Ovary (tissue), 10 donors: ENCODE measurements at places on chromosomes 6 and 20.

GRCh38 chr6:163705923-163706322, 291.4 kb downstream of the QKI start:
- H3K4me1 ChIP-seq = no peaks in the 10 kb centered on the region
- no peaks in the 10 kb centered on the region for H3K36me3 ChIP-seq
- no peak for DNase-seq
- H3K4me3 ChIP-seq = no peak overlapping the region

DNA sequence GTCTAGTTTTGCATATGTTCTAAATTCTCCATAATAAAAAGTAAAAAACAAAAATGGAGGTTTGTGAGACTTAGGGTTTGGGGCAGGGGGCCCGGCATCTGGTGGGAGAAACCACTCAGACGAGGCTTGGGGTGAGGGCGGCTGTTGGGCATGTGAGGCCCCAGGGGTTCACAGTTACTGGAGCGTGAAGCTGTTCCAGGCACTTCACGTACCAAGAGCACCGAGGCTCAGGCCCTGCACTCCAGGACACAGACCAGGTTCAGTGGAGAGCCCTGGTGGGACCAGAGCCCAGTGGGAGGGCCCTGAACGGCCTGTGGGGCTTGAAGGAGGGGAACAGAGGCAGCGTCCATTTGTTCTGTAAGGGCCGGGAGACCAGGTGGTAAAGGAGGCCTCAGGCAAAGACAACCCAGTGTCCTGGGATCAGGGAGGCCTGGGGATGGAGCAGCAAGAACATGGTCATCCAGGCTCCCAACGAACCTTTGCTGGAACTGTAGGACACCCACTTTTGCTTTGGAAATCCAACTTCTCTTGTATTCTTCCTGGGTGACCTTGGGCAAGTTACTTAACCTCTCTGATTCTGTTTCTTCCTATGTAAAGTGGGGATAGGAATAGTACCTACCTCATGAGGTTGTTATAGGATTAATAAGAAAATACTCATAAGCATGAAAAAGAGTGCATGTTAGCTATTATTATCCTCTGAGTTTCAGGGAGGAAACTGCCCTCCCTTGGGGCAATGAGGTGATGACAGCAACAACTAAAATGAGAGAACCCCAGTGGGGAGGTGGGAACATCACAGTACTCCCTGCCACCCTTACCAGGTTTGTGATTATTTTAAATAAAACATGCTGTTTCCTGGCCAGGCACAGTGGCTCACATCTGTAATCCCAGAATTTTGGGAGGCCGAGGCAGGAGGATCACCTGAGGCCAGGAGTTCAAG, 1.1 kb upstream of the FGD2 start:
- no peak for DNase-seq
- H3K4me1 ChIP-seq = no peaks in the 10 kb centered on the region
- H3K4me3 ChIP-seq = no peak overlapping the region
- no peaks in the 10 kb centered on the region for H3K27me3 ChIP-seq
- no peak overlapping the region for H3K27ac ChIP-seq

DNA sequence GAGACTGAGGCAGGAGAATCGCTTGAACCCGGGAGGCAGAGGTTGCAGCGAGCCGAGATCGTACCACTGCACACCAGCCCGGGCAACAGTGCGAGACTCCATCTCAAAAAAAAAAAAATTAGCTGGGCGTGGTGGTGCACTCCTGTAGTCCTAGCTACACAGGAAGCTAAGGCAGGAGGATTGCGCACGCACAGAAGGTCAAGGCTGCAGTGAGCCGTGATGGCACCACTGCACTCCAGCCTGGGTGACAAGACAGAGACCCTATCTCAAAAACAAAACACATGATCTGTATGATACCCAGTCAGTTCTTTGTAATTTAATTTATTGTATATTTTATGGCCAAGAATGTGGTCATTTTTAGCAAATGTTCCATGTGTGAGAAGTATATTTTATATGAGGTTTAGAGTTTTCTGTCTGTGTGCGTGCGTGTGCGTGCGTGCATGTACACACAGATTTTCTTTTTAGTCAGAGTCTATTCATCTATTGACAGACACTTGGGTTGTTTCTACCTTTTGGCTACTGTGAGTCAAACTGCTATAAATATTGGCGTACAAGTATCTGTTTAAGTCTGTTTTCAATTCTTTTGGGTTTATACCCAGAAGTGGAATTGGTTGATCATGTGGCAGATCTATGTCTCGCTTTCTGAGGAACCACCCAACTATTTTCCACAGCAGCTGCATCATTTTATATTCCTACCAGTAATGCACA, 22.2 kb upstream of the MYL9 start:
- no peak overlapping the region for H3K27ac ChIP-seq
- H3K36me3 ChIP-seq = no peaks in the 10 kb centered on the region
- DNase-seq = no peak
- no peaks in the 10 kb centered on the region for H3K27me3 ChIP-seq
- peaks cover 11% of the 10 kb centered on the region for H3K4me1 ChIP-seq
- no peak overlapping the region for H3K4me3 ChIP-seq

DNA sequence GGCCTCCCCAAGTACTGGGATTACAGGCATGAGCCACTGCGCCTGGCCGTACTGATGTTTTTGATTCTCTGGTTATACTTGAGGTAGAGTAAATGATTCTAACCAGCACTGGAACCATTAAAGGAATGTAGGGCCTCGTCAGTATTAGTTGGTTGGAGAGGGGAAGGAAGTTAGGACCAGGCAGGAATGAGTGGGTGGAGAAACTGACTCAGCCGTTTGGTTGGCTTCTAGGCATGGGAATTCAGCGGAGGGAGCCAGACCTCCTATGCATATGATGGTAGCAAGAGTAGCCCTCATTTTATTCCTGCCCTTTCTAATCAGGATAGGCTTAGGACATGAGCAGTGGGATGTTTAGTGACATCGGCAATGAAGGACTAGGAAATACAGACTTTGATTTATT, 19.0 kb upstream of the SERINC3 start:
- no peaks in the 10 kb centered on the region for H3K36me3 ChIP-seq
- H3K4me3 ChIP-seq = no peak overlapping the region
